Stimulated activated CD8-positive, alpha-beta memory T cell treated with anti-CD3 and anti-CD28 coated beads, Interleukin-7, amount 100 ng/mL, for 1 hour (primary cell): ENCODE measurements at places on chromosomes 11 and 22.

- no peak for DNase-seq
Measured at GRCh38 chr11:110305169-110306018, 9.0 kb upstream of the RDX start.

GRCh38 chr11:118791961-118792569 lies 1.1 kb upstream of the DDX6 start:
- no peak for DNase-seq

DNA sequence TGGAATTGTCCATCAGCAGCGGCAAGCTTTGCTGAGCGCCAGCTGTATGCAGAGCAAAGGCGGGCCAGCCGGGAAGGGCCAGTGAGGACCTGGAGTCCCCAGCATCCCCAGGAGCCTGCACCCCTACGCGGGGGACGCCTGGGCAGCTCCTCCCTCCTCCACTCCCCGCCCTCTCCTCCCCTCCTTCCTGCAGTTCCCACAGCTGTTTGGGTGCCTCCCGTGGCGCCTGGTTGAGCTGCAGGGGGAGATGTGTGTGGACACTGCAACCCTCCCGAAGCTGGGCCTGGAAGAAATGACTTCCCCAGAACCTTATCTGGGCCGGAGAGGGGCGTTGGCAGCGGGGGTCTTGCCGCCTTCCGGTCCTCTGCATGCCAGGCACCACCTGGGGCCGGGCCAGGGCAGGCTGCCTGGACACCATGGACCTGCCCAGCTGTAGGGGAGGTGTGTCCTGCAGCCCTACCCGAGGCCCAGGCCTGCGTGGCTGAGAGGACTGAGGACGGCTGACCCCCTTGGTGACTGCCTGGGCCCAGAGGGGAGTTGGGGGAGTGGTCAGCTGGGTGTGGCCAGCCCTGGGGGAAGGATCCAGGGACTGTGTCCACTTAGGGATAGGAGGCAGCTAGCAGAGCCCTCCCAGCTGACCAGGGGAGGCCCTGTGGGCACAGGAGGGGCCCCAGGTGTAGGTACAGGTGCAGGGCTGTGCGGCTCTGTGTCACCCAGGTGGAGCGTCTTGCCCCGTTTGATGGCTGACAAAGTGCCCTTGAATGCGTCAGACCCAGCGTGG lies 16.8 kb upstream of the MUC6 start:
- no peak for DNase-seq

DNA sequence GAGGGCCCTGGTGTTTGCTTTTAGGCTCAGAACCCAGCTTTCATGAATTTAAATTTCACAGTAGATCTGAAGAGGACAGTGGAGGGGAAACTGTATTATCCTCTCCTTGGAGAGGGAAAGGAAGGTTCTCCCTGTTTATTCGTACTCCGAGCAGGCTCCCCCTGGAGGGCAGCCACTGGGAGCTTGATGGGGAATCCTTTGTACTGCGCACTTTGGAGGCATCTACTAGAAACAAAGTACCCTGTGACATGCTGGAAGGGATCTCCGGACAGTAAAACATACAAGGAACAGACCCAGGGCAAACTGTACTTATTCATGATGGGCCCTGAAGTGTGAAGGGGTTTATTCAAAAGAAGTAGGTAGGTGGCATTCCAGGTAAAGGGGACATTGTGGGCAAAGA lies 27.2 kb downstream of the NAV2 start:
- no peak for DNase-seq

- no peak for DNase-seq
Measured at GRCh38 chr22:43343262-43343669, at the start of gene SCUBE1. Gene SCUBE1, minus strand, starts transcription at chr22:43343372. Its CDS starts 111 bp downstream, at chr22:43343261.

- DNase-seq = no peak
Measured at GRCh38 chr22:41668971-41669911, 19.4 kb downstream of the SNU13 start.

GRCh38 chr11:125272092-125272491 lies 107.5 kb downstream of the PKNOX2 start:
- DNase-seq = no peak

GRCh38 chr11:69499186-69499917 lies 17.9 kb downstream of the LINC01488 start:
- no peak for DNase-seq

DNA sequence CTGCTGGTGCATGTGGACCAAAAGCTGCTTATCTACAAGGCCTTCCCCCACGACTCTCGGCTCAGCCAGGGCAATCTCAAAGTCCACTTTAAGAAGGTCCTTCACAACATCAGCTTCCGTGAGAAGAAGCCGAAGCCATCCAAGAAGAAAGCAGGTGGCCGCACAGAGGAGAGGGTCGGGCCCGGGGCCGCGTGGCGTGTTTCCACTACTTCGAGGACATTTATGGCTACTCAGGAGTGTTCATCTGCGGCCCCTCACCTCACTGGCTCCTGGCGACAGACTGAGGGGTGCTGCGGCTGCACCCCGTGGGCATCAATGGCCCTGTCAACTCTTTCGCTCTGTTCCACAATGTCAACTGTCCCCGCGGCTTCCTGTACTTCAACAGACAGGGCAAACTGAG lies 16.2 kb upstream of the SLC5A4 start:
- no peak for DNase-seq

DNA sequence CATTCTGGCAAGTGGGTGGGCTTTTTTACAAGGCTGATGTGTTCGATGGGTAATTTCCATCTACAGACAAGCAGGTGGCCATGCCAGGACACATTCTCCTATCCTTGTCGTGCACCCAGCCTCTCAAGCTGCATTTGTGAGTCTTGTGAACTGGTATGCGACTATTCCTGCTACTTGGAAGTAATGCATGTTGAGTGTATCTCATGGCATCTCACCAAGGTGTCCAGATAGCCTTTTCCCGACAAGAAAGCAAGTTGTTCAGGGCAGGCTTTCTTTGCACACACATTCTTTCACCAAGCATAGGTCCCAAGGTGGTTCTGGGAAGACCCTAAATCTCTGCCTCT lies 18.8 kb upstream of the SYT13 start:
- no peak for DNase-seq

DNA sequence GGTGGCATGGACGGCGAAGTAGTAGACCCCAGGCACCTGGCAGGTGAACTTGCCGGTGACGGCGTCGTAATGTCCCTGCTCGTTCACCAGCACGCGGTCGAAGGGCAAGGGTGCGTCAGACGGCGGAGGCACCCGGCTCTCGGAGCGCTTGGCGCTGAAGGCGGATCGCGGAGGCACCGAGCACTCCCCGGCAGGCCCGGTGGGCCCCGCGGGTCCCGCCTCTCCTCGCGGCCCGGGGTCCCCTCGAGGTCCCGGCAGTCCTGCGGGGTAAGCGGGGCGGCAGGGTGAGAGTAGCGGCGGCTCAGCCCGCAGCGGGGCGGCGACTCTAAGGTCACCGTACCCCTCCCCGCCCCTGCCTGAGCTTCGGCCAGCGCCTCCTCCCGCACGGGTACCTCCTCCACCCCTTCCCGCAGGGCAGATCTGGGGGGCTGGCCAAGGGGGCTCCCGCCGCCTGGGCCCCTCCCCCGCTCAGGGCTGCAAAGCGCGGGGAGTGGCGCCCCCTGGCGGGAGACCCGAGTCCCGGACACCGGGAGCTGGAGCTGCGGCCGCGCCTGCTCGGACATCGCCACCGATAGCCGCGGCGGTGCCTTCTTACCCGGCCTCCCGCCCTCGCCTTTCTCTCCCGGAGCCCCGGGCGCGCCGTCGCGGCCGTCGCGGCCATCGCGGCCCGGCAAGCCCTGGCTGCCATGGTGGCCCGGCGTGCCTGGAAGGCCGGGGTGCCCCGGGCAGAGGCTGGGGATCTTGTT lies 921 bp downstream of the C1QTNF5 start:
- no peak for DNase-seq

DNA sequence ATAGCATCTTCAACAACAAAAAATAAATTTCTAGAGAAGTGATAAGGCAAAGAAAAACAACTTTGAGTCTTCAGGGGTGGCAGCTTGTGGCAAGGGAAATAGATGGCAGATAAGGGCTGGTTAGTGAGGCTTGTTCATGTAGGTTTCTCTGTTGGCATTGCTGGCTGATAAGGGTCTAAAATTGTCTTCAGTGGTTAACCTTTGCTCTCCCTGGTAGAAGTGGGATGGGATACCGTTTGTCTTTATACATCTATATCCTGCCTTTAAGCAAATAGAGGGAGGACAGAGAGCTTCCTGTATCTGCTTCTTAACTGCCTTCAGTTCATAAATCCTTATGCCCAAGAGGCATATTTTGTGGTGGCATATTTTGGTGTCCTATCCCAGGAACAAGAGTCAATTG lies 57.1 kb downstream of the TRAF6 start:
- DNase-seq = no peak

DNA sequence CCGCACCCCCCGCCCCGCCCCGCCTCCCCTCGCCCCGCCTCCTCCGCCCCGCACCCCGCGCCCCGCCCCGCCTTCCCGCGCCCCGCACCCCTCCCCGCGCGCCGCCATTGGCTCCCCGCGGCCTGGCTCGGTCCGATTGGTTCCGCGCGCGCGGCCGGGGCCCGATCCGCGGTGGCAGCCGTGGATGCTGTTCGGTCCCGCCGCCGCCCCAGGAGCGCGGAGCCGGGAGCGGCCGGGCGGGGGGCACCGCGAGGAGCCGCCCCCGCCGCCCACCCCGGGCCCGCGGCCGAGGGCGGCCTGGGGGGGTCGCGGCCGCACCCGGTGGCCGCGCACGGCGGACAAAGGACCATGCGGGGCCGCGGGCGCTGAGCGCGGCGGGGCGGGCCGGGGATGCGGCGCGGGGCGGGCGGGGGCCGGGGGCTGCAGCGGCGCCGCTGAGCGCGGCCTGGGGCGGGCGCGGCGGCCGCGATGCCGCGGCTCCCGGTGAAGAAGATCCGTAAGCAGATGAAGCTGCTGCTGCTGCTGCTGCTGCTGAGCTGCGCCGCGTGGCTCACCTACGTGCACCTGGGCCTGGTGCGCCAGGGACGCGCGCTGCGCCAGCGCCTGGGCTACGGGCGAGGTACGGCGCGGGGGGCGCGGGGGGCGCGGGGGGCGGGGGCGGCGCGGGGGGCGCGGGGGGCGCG lies at the start of gene B4GALNT4:
Gene B4GALNT4 (plus strand): TSS at position 164 of the 683 bp plus-strand sequence. CDS start 305 bp downstream, at position 469.
- no peak for DNase-seq

DNA sequence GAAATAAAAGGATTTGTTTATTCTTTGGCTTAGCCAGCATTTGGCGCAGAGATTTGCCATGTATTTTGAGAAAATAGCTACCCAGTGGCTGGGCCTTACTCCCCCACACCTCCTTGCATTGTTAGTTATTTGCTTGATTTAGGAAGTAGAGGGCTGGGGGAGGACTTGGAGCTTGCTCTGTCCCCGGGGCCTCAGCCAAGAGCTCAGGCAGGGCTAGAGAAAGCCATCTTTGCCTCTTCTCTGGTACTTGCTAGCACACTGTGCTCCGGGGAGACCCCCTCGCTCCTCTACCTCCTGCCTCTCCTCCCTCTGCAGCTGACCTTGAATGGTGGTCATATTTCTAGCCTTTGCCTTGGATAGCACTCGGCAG lies 93.0 kb downstream of the SCN3B start:
- DNase-seq = no peak

DNA sequence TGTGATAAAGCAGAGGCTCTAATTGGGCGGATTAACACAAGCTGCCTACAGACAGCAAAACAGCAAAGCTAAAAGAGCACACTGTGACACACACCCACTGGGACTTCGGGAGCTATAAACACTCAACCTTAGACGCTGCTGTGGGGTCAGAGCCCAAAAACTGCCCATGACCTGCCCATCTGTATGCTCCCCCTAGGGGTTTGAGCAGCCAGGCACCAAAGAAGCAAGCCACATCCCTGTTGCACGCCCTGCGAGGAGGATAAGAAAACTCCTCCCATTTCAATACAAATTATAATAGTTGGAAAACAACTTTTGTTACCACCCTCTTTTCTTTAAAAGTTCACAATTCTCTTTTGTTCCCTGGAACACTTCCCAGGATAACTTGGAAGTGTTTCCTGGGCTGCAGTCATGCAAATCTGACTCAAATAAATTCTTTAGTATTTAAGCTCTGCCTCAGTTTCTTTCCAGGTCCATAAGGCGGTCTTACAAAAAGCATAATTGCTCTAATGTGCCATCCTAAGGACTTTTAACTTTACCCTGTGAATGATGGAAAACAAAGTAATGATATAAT lies 86.4 kb downstream of the DLG2 start:
- no peak for DNase-seq

GRCh38 chr22:45935573-45935972 lies 41.4 kb downstream of the WNT7B start:
- no peak for DNase-seq

GRCh38 chr11:32304521-32304920 lies 130.8 kb downstream of the WT1 start:
- DNase-seq = no peak

DNA sequence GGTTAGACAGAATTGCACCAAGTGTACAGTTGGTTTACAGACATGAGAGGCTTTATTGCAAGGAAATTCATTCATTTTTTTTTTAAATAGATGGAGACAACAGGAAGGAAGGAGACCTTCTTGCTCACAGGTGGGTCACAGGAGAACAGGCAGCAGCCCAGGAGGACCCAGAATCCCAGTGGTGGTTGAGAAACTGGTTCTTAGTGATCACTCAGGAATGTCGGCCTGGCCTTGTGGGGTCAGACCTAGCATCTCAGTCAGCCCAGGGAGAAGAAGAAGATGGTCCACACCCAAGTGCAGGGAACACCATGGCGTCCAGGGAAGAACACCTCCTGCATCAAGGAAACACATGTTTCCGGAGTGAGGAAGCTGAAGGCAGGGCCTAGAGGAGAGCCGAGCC lies 849 bp downstream of the KRTAP5-11 start:
- DNase-seq = no peak

DNA sequence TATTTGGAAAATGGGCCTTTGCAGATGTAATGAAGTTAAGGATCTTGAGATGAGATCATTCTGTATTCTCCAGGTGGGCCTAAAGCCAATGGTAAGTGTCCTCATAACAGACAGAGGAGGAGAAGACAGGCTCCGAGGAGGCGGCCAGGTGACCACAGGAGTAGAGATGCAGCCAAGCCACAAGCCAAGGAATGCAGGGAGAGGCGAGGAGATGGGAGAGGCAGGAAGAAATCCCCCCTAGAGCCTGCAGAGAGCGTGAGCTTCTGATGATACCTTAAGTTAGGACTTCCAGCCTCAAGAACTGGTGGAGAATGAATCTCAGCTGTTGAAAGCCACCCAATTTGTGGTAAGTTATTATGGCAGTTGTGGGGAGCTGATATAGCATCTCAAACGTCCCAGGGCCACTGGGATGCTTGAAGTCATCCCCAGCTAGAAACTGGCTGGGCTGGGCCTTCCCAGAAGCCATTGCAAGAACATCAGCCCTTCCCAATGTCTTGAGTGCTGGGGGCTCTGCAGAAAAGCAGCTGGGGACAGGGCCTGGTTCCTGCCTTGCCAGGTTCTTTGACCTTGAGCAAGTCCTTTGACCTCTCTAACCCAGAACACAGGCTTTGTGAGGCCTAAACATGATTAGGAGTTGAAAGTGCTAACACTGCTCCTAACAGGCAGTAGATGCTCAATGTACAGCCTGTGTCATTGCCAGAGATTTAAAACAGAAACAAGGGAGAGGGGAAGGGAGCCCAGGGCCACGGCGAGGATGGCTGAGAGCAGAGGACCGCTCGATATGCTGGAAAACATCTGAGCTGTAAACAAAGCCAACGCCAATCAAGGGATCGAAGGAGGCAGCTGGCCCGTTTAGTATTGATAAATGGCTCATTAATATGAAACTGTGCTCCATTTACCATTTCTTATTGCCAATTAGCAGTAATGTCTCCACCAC lies 632.3 kb downstream of the TBC1D22A start:
- no peak for DNase-seq

- no peak for DNase-seq
Measured at GRCh38 chr22:49489821-49490220, 337.9 kb downstream of the BRD1 start.

GRCh38 chr11:11969380-11970215 lies 38.8 kb downstream of the DKK3 start:
- DNase-seq = no peak

- DNase-seq = no peak
Measured at GRCh38 chr11:2997406-2997805, 5.3 kb upstream of the NAP1L4 start.

GRCh38 chr22:39179841-39180335 lies 27.4 kb upstream of the CBX7 start:
- no peak for DNase-seq
